Mesenteric fat pad (tissue), 1 donor: ENCODE measurements at places on chromosomes 3 and 15.

DNA sequence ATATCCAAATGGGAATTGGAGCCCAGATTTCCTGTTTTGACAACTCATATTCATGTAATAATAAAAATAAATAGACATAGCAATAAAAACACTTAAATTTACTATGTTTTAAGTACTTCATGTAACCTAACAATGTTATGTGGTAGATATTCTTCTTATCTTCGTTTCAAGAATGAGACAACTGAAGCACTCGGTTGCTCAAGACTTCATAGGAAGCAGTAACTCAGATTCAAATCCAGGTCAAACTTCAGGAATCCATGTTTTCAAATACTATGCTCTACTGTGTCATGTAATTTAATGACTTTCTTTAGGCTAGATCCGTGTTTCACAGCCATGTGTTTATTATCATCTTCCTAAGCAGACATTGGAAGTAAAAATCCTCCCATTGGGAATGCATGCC, 492.2 kb downstream of the CNTN3 start:
- no peak for DNase-seq

DNA sequence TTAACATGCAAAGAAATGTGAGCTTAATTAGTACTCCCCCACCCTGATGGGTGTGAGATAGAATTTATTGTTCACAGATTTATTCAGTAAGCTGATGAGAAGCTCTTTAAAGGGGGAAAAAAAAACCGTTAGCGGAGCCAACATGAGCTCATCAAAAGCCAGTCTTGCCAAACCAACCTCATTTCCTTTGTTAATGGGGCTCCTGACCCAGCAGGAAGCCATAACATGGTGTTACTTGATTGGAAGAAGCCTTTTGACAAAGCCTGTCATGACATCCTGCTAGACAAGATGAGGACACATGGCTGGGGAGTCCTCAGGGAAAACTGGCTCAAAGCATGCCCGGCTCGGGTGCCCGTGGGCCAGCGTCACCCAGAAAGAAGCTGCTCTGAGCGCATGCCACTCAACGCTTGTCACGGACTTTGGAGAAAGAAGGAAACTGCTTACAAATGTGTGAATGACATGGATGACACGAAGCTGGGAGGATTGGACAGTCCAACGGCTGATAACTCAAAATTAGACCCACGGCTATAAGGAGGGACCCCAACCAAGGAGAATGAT, 64.6 kb downstream of the SLCO2A1 start:
- no peak for DNase-seq

DNA sequence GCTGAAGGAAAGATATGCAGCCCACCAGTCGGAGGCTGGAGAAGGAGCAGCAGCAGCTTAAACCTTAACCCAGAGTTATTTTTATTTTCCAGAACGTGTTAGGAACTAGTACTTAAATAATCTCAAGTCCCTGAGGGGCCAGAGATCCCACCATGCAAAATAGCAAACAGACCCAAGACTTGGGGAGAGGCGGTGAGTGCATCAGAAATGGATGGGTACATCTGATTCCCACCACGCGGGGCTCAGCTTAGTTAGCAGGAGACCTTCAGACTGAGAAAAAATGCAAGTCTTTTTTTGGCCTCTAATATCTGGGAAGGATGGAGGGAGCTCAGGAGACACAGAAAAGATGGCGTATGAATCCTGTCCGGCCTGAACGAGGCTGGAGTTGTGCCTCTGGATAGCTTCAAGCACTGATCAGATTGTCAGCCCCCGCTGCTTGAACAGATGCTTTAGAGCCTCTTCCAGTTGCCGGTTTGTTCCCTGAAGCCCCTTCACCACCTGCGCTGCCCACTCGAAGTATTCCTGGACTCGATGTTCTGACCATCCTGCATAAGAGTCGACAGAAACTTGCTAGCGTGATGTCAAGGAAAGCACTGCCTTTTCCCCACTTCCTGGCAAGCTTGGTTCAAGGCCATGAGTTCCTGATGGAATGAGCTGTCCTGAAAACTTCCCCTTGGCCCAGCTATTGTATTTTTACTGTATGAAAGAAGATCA, 1.3 kb downstream of the HDDC3 start:
- DNase-seq: no peak

DNA sequence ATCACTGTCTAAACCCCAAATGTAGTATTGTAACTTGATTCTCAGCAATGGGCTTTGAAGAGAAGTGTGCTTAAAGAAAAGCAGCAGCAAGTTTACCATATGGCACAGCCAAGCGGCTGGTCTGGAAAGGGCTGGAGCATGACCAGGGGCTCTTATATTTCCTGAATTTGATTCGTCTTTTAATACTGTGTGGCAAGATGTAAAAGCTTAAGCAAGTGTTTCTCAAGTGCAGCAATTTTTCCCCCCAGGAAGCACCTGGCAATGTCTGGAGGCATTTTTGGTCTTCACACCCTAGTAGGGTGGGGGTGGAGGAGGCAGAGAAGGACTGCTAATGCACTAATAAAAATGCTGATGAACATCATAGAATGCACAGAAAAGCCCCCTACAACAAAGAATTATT, 397.9 kb downstream of the NTRK3 start:
- DNase-seq: no peak

GRCh38 chr3:118348169-118348557, 686.5 kb downstream of the IGSF11 start:
- no peak for DNase-seq
